ENCODE measurements at places on chromosomes 1 and 21. TPM values are rescaled to one million over a fixed set of nuclear protein-coding genes. Genes with fewer than 3 reads are reported as not detected.

BMP8B gene
- total RNA-seq = 4.3 TPM

TRNAU1AP gene
- 22.4 TPM for total RNA-seq

MEAF6 gene
- 34.1 TPM for total RNA-seq

MEGF6 gene
- 13.2 TPM for total RNA-seq

PCP4 gene
- not detected for total RNA-seq

NR1I3 gene
- not detected for total RNA-seq

SPRR4 gene
- not detected for total RNA-seq

ERRFI1 gene
- 86.0 TPM for total RNA-seq

CLCA4 gene
- not detected for total RNA-seq

TSPAN1 gene
- 1.7 TPM for total RNA-seq

MDM4 gene
- total RNA-seq = 4.8 TPM

CRABP2 gene
- total RNA-seq = 11.6 TPM

SEC16B gene
- 1.4 TPM for total RNA-seq

OR2M3 gene
- not detected for total RNA-seq

EPS8L3 gene
- 1.9 TPM for total RNA-seq

DMRTA2 gene
- total RNA-seq = 0.16 TPM

UBE2U gene
- not detected for total RNA-seq

Data from A549 treated with RU486 at 1 μM for 4 hours (cell line).